ENCODE measurements at places on chromosomes 13 and 19.

DNA sequence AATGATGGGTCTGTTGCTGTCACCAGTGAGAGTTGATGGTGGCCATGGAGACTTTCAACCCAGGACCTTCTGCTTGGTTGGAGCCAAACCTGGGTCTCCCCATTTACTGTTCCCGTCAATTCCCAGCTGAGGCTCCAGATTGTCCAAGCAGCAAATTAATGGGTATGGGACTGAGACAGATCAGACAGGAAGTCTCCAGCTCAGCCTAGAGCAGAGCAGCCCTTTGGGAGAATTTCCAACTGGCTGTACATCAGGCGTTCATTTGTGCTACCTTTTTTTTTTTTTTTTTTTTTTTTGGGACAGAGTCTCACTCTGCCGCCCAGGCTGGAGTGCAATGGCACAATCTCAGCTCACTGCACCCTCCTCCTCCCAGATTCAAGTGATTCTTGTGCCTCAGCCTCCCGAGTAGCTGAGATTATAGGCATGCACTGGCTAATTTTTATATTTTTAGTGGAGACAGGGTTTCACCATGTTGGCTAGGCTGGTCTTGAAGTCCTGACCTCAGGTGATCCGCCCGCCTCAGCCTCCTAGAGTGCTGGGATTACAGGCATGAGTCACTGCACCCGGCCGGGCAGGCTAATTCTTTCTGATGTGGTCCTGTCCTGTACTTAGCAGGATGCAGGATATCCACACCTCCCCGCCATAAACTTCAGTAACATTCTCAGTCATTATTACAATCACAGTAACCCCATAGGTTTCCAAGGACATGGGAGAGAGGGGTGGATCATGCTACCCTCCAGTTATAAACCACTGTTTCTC, 9.3 kb downstream of the MAP3K10 start:
- DNase-seq, result peak; percentile 85

GRCh38 chr13:36046672-36047071, 84.5 kb downstream of the DCLK1 start:
- no peak for DNase-seq

GRCh38 chr13:113045251-113046127, 60.1 kb upstream of the F7 start:
- DNase-seq, result no peak

- DNase-seq, result no peak
Measured at GRCh38 chr19:1938071-1938470, 2.9 kb upstream of the CSNK1G2 start.

- DNase-seq, result no peak
Measured at GRCh38 chr19:29671393-29672160, 6.3 kb downstream of the PLEKHF1 start.

DNA sequence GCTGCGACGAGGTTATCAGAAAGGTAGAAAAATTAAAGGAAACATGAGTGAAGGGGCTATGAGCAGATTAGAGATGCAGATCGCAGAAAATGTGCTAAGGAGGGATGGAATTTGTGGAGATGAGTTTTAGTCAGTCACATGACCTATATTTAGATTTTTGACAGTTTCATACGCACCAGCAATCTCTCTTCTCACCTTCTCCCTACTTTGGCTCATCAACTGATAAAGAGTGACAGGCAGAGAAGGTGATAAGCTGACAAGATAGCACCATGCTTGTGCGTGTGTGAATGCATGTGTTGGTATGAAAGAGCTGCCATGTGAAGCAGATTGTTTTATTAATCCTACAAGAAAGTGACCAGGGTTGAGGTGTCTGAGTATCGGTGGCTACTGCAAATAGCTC, 252.6 kb downstream of the RAP2A start:
- no peak for DNase-seq

DNA sequence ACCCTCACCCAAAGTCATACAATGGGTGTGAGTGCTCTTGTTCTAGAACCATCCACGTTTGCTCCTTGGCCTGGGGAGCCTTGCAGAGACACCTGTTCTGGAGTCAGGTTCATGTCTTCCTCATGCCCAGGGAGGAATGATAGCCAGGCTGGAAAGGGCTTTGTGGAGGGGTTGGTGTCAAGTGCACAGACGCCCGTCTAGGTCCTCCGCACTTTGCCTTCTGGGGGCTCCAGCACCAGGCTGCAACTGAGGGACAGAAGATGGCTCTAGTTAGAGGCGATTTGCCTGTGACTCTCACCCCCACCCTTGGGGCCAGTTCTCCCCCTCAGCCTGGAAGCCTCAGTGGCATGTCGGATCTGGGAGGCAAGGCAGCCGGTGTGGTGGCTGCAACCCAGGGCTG, 47.2 kb upstream of the ZNF536 start:
- DNase-seq, result no peak

- DNase-seq, result no peak
Measured at GRCh38 chr19:4456843-4457653, 546 bp downstream of the UBXN6 start.

DNA sequence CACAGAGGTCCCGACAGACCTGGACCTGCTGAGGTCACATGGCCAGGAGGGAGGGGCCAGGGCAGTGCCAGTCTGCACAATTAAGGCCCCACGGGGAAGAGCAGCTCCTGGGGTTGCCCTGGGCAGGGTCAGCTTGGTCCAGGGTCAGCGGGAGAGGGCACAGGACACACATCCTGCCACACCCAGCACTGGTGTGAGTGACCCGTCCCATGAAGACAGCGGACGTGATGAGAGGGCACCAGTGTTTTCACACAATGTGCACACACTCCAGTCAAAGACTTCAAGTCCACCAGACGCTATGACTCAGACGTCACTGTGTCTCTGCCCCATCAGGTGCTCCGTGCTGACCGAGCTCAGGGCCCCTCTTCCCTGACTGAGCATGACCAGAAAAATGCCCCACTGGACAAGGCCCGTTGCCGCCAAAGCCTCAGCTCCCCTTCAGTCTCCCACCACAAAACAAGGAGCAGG, 4.2 kb downstream of the TMEM259 start:
- peak; percentile 95 for DNase-seq

- DNase-seq, result peak; percentile 87
Measured at GRCh38 chr19:53467485-53468262, at the start of gene ZNF813. ZNF813 (plus strand) TSS chr19:53467733; CDS start chr19:53483823, 16,090 bp downstream.

- DNase-seq, result peak; percentile 90
Measured at GRCh38 chr19:38543807-38544568, 73.8 kb downstream of the MAP4K1 start.

- no peak for DNase-seq
Measured at GRCh38 chr13:44307255-44307654, 66.4 kb upstream of the SERP2 start.

- DNase-seq, result peak; percentile 22
Measured at GRCh38 chr19:51417107-51417809, at the start of gene SIGLEC10. SIGLEC10 (minus strand) TSS chr19:51417642; CDS start chr19:51417581, 61 bp downstream.

DNA sequence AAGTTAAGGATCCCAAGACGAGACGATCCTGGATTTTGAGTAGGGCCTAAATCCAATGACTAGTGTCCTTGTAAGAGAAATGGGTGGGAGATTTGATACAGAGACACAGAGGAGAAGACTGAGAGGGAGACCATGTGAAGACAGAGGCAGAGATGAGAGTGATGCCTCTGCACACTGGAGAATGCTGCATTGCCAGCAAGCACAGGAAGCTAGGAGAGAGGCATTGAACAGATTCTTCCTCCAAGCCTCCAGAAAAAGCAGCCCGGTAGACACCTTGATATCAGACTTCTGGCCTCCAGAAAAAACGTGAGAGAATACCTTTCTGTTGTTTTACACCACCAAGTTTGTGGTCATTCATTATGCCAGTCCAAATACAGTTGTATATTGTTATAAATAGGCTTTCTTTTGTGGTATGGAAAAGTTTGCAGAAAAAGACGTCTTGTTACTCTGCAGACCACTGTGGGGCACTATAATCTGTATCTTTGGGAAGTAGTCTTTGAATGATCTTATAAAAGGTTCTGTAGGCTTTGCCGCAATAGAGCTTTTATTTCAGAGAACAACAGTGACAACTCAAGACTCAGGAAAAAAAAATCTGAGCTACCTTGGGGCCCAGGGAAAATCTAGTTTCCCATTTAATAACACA, 17.9 kb upstream of the RFC3 start:
- no peak for DNase-seq

GRCh38 chr19:12880551-12881171, 588 bp downstream of the DNASE2 start:
- peak; percentile 52 for DNase-seq

GRCh38 chr19:50147462-50148423, 15.3 kb downstream of the IZUMO2 start:
- DNase-seq, result peak; percentile 91

GRCh38 chr13:96273196-96273595, 183.3 kb downstream of the HS6ST3 start:
- DNase-seq, result no peak

DNA sequence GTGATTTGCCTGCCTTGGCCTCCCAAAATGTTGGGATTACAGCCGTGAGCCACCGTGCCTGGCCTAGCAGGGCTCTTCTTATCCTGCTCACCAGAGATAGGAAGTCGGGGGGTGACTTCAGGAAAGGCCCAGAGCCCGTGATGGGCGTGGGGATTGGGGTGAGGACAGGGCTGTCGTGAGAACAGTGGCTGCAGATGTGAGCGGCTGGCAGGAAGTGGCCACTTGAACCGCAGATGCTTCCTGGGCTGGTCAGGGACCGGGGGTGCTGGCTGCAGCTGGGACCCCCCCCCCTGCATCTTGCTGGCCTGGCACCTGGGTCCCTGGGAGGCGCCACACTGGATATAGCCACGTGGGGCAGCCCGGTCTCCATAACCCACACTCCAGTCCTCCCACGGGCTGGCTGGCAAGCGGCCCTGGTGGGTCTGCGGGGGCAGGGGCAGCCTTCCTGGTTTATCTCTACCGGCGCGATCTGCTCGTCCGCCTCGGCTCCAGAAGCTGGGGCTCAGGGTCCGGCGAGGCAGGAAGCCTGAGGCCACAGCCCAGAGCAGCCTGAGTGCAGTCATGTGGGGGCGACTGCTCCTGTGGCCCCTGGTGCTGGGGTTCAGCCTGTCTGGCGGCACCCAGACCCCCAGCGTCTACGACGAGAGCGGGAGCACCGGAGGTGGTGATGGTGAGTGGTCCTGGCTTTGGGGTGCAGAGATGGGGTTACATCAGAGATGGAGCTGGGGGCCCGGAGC, at the start of gene F2RL3:
TSS of gene F2RL3 (plus strand) at position 371 of the 737 bp plus-strand sequence. CDS start at position 562, 191 bp downstream.
- no peak for DNase-seq

DNA sequence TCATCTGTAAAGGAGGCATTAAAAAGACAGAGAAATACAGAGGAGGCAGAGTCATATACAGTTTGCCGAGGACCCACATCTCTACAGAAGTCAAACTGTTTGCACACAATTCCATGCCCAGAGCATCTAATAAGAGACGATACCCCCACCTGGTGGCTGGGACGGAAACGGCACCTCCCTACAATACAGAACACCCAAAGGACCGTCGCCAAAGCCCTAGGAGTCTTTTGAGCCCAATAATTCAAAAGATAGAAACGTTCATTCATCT, 703 bp upstream of the PLEKHG2 start:
- peak; percentile 95 for DNase-seq

GRCh38 chr19:45753548-45753947, 15.5 kb downstream of the SIX5 start:
- no peak for DNase-seq

GRCh38 chr13:44498502-44498901, 77.6 kb downstream of the TSC22D1 start:
- DNase-seq, result no peak

GRCh38 chr13:109651854-109652253, 134.5 kb downstream of the IRS2 start:
- no peak for DNase-seq

DNA sequence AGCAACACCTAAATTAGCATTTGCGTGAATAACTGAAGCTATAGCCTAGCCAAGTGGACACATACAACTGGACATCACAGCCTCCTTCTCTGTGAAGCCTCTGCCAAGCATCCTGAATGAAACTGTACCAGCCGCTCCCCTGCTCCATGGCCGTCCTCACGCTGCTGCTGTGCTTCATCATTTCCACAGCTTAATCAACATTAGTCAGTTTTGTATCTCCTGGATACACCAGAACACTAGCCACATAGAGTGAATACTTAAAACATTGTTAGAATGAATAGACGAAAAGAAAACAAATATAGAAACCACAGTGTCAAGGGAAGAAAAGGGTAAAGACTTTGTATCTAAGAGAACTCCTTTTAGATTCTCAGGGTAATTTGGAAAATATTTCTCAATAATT, 1526.9 kb downstream of the EFNB2 start:
- no peak for DNase-seq

DNA sequence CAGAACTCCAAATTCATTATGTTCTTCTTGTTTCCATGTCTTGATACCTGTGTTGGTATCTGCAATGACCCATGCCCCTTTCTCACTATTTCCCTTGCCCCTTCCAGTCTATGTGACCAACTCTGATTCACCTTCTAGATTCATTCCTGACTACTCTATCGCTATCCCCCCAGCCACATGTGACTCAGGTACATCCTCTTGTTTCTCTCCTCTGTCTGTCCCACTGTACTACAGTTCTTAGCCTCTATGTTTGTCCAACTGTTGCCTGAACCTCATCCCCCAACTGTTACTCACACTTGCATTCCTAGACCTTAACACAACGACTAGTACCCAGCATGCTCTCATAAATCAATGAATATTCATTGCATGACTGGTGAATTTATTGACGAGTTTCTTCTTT, 10.0 kb upstream of the FLT3 start:
- DNase-seq, result no peak

GRCh38 chr19:18895824-18896341, at the start of gene CERS1:
CERS1 (minus strand) TSS chr19:18896158; CDS start chr19:18896072, 86 bp downstream.
- DNase-seq, result no peak

DNA sequence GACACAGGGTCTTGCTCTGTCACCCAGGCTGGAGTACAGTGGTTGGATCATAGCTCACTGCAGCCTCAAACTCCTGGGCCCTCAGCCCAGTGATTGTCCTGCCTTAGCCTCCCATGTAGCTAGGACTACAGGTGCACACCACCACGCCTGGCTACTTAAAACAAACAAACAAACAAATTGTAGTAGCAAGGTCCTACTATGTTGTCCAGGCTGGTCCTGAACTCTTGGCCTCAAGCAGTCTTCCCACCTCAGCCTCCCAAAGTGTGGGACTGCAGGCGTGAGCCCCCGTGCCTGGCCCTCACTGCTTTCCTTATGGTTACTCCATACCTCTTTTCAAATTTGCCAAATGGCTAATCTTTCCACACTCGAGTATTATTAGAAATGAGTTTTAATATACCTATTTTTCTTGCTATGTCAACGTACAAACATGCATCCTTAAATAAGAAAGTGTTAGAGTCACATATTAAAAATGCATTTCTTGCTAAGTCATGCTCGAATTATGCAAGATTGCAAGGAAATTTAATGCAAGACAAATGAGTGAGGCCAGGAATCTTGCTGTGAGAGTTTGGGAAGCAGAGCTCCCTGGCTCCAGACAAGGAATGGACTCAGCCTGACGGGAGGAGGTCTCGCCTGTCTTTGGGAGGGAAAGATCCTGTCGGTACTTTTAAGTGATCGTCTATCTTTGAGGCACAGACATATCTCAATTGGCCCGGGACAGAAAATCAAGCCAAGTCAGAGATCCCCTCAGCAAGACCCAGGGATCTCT, 39.4 kb downstream of the RFX2 start:
- DNase-seq, result no peak

- no peak for DNase-seq
Measured at GRCh38 chr13:28607187-28607955, 51.6 kb upstream of the POMP start.

GRCh38 chr13:100633461-100633860, 41.1 kb downstream of the TMTC4 start:
- DNase-seq, result peak; percentile 34
